Brain (organoid and tissue), 16 donors: ENCODE measurements at places on chromosomes 11 and 22. TPM values are rescaled to one million over a fixed set of nuclear protein-coding genes. Genes with fewer than 3 reads are reported as not detected.

DNA sequence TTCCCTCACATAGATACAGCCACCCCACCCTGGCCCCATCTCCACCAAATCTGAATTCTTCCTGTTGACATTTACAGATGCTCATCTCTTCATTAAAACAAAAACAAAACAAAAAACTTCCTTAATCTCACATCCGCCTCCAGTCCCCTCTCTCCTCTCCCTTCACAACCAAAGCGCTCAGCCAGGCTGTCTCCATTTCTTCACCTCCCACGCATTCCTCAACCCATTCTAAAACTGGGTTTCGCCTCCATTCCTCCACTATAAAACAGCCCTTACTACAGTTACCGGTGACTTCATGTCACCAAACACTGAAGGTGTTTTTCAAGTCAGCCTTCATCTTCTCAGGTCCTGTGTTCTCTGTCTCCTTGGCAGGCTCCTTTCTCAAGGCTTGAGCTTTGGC, 9.6 kb downstream of the BACE1-AS start:
- no peak for DNase-seq

- no peak for DNase-seq
Measured at GRCh38 chr22:49958931-49959781, 1.4 kb upstream of the PIM3 start.

- DNase-seq: no peak
Measured at GRCh38 chr11:47797633-47798032, 30.5 kb upstream of the FNBP4 start.

DNA sequence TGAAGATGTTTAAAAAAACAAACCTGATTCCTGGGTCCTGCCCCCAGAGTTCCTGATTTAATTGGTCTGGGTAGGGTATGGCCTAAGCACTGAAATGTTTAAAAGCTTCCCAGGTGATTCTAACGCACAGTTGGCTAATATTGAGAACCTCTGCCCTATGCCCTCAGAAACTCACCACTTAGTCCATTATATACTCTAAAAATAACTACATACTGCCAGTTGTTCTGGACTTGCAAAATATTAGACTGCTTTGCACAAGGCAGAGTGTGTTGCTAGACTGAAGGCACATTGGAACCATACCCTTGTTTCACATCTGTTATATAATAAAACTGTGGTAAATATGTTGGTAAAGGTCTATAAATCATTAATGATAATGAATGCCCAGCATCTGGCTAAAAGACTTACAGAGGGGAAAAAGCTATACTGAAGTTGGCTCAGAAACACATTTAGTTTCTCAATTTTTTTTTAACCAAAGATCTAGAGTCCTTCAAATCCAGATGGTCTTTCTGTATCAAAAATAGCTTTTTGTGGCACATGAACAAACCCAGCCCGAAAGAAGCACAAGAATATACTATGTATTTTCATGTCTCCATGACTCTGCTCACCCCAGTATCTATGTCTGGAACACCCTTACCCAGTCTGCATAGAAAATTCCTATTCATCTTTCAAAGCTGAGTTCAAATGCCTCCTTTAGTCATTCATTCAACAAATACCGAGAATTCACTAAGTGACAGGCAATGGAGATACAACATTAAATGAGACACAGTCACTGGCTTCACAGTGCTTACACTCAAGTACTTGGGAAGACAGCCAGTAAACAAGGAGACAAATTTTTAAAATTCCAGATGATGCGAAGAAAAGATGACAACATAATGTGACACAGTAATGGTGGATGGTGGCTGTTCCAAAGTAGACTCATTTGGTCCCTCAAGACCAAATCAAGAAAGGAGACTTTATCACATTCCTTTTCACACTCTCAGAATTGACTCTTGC, 44.1 kb downstream of the RBFOX2 start:
- no peak for DNase-seq

DNA sequence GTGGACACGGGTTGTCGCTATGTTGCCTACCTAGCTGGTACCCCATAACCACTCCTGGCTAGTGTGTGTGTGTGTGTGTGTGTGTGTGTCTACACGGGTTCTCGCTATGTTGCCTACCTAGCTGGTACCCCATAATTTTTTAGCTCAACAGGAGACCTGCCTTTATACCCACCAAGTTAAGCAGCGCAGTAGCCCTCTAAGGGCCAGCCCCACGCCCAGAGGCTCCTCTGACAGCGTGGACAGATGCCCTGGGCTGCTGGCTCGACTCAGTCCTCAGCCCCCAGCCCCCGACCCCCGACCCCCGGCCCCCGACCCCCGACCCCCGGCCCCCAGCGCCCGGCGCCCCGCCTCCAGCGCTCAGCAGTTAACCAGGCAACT, 351 bp upstream of the AKIP1 start:
- DNase-seq: no peak

The MOV10L1 gene
- 0.58 TPM for polyA plus RNA-seq

The ART1 gene
- polyA plus RNA-seq: not detected

The CALCA gene
- not detected for polyA plus RNA-seq
